T-helper 17 cell (primary cell): ENCODE measurements at places on chromosomes 2 and 18. TPM values are rescaled to one million over a fixed set of nuclear protein-coding genes. Genes with fewer than 3 reads are reported as not detected.

Gene SATB2
- 0.29 TPM for total RNA-seq

DNA sequence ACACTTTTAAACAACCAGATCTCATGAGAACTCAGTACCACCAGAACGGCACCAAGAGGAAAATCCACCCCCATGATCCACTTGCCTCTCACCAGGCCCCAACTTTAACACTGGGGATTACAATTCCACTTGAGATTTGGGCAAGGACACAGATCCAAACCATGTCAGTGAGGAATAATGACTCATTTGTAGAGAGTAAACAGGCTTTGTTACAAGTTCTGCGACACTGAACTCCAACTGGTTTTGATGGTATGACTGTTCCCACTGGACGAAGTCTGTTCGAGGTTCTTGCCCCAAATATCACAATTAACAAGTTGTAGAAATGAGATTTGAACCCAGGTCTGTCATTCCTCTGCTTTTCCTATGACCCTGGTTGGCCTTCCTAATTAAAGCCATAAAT, 718.1 kb upstream of the ID2 start:
- no peak for DNase-seq

Gene TMEM37
- total RNA-seq = not detected

DNA sequence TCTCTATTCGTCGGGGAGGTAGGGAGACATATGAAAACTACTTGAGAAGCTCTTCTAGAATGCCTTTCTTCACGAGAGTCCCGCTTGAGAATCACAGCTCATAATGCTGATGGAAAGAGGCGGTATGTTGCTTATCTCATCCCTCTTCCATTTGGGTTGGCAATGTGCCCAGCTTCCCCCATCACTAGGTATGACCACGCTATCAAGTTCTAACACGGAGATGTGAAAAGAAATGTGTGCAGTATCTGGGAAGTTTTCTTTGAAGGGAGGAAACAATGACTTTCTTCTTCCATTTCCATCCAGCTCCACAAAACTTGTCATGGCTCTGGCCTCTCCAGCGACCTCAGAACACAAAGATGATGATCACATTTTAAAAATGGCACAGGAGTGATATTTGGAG, 742.4 kb downstream of the DCDC2C start:
- no peak for DNase-seq

DNA sequence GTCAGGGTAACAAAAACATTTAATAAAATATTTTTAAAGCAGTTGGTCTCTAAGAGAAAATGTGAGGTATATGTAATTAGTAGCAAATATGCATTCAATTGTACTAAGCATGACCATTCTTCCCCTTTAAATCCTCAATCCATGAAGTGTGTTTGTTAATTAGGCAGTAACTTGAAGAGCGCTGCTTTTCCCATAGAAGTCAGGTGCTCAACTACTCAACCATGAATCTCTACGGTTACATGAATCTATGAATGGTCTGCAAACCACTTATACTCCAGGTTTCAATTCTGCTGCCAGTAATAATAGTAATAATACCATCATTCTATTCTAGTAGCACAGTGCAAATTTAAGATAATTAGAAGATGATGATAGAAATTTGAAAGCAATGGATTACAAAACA, 55.8 kb downstream of the SLC8A1 start:
- no peak for DNase-seq

- DNase-seq = no peak
Observed at GRCh38 chr2:168191955-168192785, 55.2 kb downstream of the STK39 start.

DNA sequence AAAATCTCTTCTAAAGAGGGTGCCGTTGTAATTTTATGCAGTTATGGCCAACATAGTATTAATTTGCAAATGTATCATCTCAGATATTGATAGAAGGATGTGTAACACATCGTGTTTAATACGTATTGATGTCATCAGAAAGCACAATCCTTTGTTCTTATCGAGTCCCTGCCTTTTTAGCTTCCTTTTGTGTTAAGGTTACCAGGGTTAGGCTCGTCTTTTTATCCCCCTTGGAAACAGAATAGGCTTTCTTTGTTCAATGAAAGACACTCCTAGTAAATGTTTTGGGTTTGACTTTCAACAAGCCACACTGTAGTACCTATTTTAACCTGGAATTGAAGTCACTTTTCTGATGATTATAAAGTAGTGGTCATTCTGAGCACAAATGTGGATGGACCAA, 136.2 kb downstream of the WDR7 start:
- no peak for DNase-seq

Gene NTSR2
- not detected for total RNA-seq

- DNase-seq = no peak
Observed at GRCh38 chr2:82340578-82341053, 2036.1 kb upstream of the LRRTM1 start.

GRCh38 chr2:119826370-119826961, 66.7 kb downstream of the PTPN4 start:
- no peak for DNase-seq

Gene PRKAG3
- total RNA-seq = not detected

DNA sequence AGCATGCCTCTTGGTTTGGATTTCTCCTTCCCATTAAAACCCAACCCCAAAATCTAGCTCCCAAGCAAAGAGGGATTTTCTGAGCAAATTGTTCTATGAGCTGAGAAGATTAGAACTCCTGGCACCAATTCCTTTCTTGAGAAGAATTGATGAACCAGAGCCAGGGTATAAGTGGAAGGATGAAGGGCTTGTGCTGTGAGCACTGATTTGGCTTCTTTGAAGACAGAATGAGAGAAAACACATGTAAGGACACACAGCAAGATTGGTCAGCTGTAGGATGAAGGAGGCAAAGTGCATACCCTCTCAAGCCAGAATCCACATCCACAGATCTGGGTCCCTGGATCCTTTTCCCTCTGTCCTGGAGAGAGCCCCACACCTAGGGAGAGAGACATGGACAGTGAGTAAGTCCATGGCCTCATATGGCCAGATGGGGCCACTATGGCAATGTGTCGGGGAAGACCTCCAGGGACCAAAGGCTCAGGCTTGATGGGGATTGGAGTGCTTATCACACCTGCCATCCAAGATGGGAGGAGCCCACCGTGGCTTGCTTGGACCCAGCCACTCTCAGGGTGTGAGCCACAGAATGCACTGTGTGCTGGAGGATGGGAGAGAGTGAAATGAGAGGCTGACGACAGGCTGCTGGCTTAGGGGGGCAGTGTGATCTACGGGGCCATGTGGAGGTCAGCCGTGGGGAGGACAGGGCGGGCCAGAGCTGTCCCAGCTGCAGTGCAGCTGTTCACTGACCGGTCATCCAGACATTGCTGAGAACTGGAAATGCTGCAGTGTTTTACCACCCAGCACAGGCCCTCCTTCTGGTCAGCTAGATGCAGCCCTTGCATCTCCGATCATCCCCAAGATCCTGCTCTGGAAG, 339.8 kb downstream of the CYP26B1 start:
- DNase-seq = no peak

Gene STARD6
- total RNA-seq = not detected

Gene NPPC
- total RNA-seq = not detected

Gene KLF11
- total RNA-seq = 38.0 TPM

Gene CD207
- not detected for total RNA-seq

Gene SYT4
- 0.42 TPM for total RNA-seq

DNA sequence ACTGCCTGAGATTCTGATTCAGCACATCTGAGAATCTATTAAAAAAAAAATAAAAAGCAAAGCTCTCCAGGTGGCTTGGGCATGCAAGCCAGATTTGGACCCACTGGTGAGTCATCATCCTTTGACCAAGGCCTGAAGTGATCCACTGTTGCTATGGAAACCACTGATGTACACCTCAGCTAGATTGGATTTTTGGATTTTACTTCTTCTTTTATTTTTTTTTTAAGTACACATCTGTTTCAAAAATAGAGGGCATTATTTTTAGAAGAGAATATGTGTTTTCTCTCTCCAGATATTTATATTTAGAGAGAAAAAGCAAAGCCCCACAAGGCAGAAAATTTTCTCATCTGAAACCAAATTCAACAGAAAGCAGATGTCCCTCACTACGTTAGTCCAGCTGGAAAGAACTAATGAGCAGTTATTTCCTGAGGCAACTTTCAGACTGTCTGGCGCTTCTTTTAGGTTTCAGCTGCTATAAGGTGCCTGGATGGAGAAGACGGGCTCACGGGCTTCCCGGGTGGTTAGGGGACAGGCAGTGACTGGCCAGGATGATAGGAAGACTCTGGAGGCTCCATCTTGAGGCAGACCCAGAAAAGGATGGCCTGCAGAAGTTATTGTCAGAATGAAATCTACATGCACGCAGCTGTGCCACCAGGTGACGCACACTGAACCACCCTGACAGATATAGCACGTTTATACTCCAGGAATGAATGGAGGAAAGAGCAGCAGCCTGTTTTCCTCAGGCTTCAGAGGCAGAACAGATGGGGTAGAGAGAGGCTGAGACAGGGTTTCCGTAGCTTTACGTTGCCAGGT, 50.5 kb downstream of the MRPL35 start:
- DNase-seq = no peak

Gene CRYBA2
- total RNA-seq = not detected

DNA sequence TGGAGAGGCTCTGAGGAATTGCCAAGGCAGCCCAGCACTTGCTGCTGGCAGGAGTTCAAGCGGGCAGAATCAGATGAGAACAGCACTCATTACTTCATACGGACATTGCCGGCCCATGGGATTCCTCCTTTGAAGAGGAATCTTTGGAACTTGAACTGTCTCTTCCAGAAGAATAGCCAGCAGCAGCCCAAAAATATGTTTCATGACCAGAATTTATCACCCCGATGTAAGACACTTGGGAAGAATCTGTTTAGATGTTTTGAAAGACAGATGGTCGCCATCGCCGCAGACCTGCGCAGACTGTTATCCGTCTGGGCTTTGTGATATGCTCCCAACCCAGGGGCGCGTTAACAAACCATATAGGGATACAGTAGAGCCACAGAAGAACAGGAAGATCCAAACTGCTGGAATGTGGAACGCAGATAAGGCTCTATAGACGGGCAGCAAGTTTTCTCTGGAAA, 3.7 kb upstream of the ADI1 start:
- DNase-seq = no peak

- DNase-seq = no peak
Observed at GRCh38 chr2:13000664-13001363, 284.1 kb downstream of the TRIB2 start.

DNA sequence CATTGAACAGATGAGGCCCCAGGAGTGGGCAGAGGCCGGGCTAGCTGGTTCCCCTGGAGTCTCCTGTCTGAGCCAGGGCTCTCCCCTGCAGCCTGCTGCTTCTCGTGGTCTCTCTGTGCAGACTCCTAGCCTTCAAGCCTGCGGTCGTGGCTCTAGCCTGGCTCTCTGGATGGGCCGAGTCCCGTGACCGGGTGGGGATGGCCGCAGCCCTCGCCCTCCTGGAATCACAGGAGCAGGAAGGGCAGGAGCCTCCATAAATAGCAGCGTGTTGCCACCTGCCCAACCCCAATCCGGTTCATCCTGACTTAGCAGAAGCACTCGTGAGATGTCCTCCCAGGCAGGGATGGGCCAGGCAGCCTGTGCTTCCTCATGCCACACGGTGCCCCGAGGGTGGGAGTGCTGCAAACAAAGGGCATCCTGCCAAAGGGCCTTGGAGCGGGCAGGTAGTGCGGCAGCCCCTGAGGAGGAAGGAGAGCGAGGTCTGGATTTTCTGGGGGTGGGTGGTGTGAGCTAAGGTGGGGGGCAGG, 43.9 kb downstream of the FOSL2 start:
- DNase-seq = no peak

Gene ST8SIA5
- not detected for total RNA-seq

Gene IL36G
- total RNA-seq = not detected

GRCh38 chr18:26307161-26307773, 81.0 kb downstream of the TAF4B start:
- DNase-seq = no peak

DNA sequence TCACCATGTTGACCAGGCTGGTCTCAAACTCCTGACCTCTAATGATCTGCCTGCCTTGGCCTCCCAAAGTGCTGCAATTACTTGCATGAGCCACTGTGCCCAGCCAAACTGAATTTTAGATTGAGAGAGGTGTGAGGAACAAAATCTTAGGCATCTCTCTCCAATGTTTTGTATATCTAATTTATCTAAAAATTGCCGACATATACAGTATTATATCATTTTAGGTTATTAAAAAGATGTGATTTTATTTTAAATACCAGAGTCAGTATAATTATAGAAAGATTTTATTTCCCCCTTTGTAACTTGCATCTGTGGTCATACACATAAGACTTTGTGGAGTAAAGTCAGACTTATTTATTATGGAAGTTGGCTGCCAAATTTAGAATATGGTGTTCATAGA, 10.1 kb downstream of the PMS1 start:
- no peak for DNase-seq

DNA sequence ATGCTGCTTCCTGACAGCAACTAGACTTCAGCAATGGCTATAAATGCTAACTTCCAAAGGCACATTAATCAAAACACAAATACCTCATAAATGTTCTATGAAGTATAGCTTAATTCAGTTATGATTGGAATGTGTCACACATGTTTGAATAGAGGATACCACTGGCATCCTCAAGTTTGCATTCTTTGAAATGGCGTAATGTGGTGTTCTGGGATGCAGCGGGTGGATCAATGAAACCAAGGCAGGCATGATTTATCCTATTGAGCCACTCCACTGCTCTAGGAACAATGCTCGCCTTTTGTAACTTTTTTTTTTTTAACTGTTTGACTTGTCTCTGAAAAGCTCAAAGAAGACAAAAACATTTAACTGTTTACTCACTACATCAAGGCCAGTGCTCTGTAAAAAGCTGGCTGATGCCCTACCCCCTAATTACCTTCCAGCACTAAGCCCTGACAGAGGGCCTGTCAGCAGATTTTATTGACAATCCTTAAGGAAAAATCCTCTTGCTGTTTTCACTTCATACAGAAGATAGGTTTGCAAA, 278.8 kb upstream of the SESTD1 start:
- no peak for DNase-seq

GRCh38 chr2:33859176-33859575, 260.1 kb upstream of the FAM98A start:
- no peak for DNase-seq

GRCh38 chr2:96698221-96698861, 41.5 kb downstream of the LMAN2L start:
- DNase-seq = no peak

Gene YES1
- 7.1 TPM for total RNA-seq

Gene TANC1
- total RNA-seq = 2.6 TPM

- DNase-seq = no peak
Observed at GRCh38 chr2:102798181-102798580, 36.4 kb downstream of the TMEM182 start.

DNA sequence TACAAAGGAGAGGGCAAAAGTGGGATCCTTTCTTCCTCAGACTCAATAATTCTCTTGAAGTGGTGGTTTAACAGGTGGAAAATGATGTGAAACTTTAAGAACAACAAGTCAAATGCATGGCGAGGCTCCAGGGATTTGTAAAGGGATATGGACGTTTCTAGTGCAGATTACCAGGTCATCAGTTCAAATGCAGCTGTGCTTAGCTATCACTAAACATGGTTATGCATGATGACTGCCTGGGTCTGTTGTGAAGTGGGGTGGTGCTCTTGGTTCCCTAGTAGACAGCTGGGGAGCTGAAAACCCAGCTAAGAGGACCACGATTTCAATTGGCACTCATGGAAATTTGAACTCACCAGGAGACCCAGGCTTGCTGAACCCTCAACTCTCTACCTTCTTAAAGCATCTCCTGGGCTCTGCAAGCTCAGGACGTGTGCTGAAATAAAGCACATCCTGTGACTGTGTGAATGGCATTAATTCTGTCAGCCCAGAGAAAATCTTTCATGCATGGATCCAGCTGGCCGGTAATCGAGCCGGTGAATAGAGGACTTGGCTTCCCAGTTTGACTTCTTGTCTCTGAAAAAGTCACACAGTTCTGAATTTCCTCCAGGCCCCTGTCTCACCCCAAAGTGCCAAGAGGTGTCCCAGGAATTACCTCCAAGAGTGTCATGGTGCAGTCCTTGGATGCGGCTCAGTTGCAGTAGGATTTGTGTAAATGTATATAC, 146.1 kb downstream of the MTX2 start:
- no peak for DNase-seq
